Heart right ventricle (tissue), 16 donors: ENCODE measurements at places on chromosomes 4 and X.

DNA sequence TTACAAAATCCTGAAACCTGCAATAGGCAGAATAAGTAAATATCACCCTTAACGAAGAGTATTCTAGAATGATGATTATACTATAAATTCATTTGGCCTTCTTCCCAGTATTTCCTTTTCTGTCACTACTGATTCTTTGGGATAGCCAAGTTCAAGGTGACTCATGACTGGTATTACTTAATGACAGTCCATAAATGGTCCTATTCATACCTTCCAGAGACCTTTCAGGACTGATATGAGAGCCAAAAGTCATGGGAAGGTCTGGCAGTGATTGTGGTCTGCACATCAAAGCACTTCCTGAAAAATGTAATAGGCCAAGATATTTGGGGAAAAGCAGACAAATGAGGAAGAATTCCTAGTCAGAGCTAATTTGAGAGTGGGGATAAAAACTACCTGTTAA lies 239.6 kb upstream of the FAM47A start:
- DNase-seq: no peak

- DNase-seq: no peak
These were observed 24.4 kb downstream of the FAT1 start for GRCh38 chr4:186699298-186699697.

DNA sequence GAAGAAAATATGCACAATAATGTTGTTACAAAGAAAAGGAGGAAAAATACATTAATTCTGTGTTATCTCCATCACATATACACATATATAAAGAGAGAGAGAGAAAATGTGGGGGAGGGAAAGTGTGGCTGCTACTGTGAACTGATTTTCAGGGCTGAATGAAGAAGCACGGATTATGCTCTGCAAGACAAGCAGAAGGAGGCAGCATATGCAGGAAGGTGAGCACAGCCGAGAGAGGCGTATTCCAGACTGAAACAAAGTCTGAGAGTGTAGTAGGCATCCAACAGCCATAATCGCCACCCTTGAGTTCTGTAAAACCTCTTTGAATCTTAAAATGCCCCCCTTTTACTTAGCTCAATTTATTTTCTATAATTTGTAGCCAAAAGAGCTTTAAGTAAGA lies 1081.8 kb upstream of the GRID2 start:
- no peak for DNase-seq

- DNase-seq: no peak
These were observed 206.3 kb upstream of the LCORL start for GRCh38 chr4:18227880-18228279.

- no peak for DNase-seq
These were observed 1047.7 kb downstream of the C4orf33 start for GRCh38 chr4:130143656-130144055.

DNA sequence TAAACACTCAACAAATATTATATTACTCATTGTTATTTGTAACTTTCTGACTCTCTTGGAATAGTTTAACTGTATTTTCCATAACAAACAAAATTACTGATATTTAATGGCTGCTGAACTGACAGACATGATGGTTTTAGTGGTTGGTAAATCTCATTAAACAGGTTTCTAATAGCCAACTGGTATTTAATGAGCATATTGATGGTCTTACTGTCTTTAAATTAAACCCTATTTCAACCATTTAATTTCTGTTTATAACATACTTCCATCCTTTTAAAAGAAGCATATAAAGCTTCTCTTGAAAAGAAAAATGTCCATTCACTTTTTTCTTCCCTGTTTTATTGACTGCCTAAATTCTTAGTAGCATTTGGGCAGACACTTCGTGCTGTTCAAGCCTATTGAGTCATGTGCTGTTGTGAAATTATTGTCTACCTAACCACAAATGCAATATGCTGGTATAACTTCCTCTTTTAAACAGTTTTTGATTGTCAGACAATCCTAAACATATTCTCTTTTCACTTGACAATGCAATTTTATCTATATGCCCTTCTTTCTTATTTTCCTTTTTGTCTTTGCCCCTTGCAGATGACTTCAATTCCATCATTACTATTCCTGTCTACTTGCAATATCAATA lies 163.9 kb upstream of the SLC7A11 start:
- DNase-seq: no peak

GRCh38 chr4:10832806-10833628 lies 148.4 kb upstream of the CLNK start:
- DNase-seq: no peak

GRCh38 chr4:81519856-81520255 lies 48.1 kb upstream of the RASGEF1B start:
- no peak for DNase-seq

DNA sequence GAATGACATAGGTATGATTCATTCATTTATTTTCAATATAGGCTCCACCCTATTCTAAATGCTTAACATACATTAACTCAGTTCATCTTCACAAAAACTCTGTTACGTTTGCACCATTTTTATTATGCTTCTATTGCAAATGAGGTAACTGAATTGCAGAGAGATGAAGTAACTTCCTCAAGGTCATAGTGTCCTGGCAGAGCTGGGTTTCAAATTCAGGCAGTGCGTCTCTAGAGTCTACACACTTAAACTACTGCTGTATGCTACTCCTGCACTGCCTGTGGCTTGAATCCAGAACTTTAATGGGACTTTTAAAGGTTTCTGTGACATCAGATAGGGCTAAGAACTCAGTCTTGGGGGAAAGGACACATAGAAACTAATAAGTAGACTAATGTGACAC lies 413.4 kb downstream of the UBE2NL start:
- no peak for DNase-seq

DNA sequence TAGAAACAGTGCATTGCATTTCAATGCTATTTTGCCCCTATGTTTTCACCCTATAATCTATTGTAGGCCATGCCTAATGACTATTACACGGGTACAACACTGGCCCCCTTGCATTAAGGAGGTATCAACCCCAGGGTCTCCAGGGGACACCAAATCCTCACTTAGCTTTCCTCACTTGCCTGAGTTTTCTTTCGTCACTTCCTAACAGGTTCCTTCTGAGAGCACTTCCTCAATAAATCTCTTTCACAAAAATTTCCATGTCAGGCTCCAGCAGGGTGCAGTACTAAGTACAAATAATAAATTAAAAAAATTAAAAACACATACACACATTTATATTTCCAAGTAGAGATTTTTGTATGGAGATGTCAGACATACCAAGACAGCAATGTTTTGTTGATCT lies 165.0 kb downstream of the RBM46 start:
- no peak for DNase-seq

DNA sequence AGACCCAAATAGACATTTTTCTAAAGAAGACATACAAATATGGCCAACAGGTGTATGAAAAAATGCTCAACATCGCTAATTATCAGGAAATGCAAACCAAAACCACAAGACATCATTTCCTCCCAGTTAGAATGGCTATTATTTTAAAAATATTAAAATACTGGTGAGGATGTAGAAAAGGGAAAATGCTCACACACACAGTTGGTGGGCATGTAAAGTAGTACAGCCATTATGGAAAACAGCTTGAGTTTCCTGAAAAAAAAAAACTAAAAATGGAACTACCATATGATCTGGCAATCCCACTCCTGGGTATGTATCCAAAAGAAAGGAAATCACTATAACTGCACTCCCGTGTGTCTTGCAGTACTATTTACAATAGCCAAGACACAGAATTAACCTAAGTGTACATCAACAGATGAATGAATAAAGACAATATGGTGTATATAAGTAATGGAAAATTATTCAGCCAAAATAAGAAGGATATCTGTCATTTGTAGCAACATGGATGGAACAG lies 128.9 kb upstream of the DKK2 start:
- DNase-seq: no peak

DNA sequence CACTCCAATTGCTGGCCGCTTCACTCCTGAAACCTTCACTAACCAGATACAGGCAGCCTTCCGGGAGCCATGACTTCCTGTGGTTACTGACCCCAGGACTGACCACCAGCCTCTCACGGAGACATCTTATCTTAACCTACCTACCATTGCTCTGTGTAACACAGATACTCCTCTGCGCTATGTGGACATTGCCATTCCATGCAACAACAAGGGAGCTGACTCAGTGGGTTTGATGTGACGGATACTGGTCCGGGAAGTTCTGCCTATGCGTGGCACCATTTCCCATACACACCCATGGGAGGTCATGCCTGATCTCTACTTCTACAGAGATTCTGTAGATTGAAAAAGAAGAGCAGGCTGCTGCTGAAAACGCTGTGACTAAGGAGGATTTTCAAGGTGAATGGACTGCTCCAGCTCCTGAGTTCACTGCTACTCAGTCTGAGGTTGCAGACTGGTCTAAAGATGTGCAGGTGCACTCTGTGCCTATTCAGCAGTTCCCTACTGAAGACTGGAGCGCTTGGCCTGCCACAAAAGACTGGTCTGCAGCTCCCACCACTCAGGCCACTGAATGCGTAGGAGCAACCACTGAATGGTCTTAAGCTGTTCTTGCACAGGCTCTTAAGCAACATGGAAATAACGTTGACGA lies 35.8 kb upstream of the PRDM8 start:
- DNase-seq: no peak

DNA sequence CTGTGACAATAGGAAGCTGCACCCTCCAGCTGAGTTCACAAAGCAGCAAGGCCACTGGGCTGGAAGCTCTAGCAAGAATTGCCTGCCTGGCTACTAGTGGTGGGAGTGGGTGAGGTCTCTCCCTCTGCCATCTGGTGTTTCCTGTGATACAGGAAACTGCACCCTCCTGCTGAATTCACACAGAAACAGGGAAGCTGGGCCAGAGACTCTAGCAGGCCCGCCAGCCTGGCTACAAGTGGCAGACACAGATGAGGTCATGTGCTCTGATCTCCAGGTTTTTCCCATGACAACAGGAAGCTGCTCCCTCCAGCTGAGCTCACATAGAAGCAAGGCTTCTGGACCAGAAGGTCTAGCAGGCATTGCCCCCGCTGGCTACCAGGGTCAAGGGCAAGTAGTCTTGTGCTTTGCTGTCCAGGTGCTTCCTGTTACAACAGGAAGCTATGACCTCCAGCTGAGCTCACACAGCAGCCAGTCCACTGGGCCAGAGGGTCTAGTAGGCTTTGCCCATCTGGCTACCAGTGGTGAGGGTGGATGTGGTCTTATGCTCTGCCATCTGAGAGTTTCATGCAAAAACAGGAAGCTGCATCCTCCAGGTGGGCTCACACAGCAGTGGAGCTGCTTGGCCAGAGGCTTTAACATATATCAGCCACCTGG lies 41.5 kb upstream of the ZXDA start:
- peak; percentile 15 for DNase-seq

GRCh38 chr4:98470831-98471230 lies 187.6 kb downstream of the TSPAN5 start:
- no peak for DNase-seq
